CD4-positive, alpha-beta T cell treated with Interleukin-6 at 100 ng/mL for 8 hours (primary cell): ENCODE measurements at places on chromosomes 3 and 15.

- DNase-seq = no peak
These were observed 383.4 kb downstream of the PTPRG start for GRCh38 chr3:61944726-61945125.

- DNase-seq = peak; percentile 21
These were observed 1.0 kb downstream of the PRKCD start for GRCh38 chr3:53161820-53162671.

- no peak for DNase-seq
These were observed 28.5 kb downstream of the DNAJC13 start for GRCh38 chr3:132445817-132446216.

GRCh38 chr3:52047295-52047960 lies 8.9 kb downstream of the DUSP7 start:
- no peak for DNase-seq

DNA sequence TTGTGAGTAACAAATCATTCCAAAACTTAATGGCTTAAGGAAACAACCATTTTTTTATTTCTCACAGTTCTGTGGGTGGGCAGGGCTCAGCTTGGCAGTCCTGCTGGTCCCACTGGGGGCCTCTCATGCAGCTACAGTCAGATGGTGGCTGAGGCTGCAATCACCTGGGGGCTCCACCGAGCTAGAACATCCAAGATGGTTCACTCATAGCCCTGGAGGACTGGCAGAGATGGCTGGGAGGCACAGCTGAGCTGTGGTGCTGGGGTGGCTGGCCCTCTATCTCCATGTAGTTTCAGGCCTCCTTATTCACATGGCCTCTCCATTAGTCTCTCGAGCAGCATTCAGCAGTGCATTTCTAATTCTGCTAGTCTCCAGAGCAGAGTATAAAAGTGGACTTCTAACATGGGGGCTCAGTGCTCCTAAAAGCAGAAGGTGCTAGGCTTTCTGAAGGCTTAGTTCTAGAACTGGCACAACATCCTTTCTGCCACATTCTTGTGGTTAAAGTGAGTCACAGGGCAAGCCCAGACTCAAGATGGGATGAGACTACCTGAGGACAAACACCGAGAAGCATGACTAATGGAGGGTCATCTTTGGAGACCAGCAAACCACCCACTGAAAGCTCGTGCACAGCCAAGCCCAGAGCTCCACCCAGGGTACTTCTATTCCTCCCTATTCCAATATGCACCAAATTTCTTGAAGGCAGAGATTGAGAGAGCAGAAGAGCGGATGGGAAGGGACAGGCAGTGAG lies 6.3 kb downstream of the CAV3 start:
- DNase-seq = no peak

GRCh38 chr15:26295336-26296085 lies 432.4 kb upstream of the ATP10A start:
- DNase-seq = no peak

DNA sequence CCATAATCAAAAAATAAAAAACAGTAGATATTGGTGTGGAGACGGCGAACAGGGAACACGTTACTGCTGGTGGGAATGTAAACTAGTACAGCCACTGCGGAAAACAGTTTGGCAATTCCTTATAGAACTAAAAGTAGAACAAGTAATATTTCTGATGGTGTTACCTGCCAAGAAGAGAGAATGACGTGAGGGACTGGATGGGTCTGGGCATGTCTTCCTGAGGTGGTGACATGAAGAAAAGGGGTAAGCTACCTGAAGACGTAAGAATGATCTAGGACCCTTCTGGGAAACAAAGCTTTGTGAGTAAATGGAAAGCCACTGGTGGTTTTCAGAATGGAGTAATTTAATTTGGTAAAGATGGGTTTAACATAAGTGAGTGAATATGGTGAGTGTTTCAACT lies 19.4 kb upstream of the PLOD2 start:
- no peak for DNase-seq

GRCh38 chr3:160709477-160710182 lies 32.7 kb downstream of the ARL14 start:
- no peak for DNase-seq

DNA sequence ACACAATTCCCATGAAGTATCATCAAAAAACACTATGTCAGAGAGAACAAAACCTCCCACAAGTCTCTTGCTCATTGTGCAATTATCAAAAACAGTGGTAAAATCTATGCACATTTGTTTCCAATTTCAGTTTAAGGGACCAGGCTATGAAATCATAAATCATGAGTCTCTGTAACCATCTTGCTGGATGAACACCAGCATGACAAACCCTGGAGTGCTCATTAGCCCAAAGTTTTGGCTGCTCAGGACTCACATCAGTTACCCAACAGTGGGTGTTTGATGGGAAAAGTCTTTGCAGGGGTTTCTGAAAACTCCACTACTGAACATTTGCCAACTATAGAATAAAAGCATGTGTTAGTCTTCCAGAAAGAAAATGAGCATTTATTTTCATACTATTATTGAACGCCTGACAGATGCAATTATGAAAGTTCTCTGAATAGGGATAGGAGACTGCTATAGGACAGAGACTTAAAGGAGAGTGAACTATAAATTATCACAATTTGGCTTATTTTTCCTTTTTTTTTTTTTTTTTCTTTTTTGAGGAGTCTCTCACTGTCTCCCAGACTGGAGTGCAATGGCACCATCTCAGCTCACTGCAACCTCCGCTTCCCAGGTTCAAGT lies 240.8 kb upstream of the KCNMB2 start:
- DNase-seq = no peak

- DNase-seq = no peak
These were observed 465.4 kb downstream of the RBMS3 start for GRCh38 chr3:29746163-29746760.

GRCh38 chr3:194632809-194633348 lies 340 bp downstream of the TMEM44 start:
- DNase-seq = no peak

DNA sequence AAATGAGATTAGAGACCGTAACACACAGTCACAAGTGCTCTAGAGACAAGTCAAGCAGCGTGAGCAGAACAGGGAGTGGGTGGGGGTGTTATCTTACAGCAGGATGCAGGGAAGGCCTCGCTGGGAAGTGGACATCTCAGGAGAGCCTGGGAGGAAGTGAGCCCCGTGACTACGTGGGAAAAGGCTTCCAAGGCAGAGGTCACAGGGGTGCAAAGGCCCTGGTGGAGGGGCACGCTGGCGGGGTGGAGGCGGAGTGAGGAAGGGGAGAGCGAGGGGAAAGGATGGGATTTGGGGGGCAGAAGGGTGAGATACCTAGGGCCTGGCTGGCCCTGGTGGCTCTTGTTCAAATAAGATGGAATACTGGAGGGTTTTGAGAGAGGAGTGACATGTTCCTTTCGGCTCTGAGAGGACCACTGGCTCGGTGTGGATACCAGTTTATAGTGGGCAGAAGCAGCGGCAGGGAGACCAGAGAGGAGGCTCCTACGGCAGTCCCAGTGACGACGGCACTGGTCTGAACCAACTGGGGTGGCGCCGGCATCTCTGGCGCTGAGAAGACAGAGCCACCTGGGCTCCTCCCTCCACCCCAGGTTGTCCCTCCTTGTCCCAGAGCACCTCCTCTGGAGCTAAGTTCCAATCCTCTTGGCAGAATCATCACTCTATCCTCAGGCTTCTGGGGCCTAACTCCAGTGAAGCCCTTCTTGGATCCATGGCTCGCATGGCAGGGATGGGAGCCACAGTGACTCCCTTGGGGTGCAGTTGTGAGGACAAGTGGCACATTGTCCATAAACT lies 266.2 kb upstream of the LYSMD4 start:
- no peak for DNase-seq

GRCh38 chr3:143810166-143810952 lies 37.9 kb downstream of the SLC9A9 start:
- no peak for DNase-seq

GRCh38 chr3:32432045-32432710 lies 40.5 kb downstream of the CMTM7 start:
- no peak for DNase-seq

DNA sequence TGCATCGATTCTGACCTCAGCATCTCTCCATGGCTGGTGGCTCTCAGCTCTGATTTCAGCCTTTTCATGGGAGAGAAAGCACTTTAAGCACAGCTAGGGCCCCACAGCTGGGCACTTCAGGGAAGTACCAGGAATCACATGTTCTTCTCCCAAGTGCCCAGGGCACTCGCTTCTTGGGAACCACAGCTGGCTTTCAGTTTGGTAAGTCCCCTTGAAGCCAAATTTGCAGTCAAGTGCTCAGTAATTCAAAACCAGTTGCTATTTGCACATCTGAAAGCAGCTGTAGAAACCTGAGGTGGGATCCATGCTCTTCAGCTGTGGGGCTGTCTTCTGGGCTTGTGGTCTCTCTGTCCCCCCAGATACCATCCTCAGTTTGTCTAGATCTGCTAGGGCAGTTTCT lies 12.8 kb downstream of the GABRA5 start:
- DNase-seq = no peak

DNA sequence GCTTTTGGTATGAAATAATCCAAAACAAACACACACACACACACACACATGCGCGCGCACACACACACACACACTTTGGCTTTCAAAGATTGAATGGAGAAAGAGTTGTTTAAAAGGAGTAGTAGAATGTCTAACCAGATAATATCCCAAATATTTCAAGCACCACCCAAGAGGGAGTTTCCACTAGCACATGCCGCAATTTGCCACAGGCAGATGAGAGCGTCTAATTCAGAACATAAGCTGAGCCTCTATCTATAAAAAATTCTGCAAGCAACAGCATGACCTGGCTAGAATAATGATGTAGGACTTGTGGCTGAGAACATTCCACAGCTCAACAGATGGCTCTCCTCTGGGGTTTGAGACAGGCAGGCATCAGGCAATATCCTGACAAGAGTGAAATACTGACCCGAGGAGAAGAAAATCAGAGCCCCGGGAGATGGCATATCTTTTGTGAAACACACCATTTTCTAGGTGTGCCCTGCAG lies 302.5 kb upstream of the GADL1 start:
- DNase-seq = no peak

GRCh38 chr3:67192466-67192865 lies 194.4 kb downstream of the KBTBD8 start:
- DNase-seq = no peak

- no peak for DNase-seq
These were observed 23.6 kb downstream of the MLH1 start for GRCh38 chr3:37016903-37017302.
